Hematopoietic multipotent progenitor cell (in vitro differentiated cells): ENCODE measurements at places on chromosomes 3 and 15.

GRCh38 chr15:36766449-36766848 is 187.0 kb downstream of the CDIN1 start:
- no peak for DNase-seq

DNA sequence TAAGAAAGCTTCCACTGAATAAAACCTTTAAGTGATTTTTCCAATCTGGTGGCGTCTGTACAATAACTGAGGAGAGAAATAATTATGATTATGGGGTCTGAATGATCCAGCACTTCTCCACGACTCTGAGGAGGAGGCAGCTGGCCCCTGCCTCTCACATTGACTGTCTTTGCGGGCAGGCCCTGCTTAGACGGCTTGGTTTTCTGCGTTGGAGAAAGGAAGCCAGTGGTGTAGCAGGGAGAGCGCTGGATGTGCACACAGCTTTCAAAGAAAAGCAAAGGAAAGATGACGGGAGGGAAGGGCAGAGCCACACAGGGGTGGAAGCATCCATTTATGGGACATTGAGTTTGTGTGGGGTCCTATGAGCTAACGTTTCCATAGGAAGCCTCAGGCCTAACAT is 62.5 kb downstream of the MGLL start:
- DNase-seq: no peak

DNA sequence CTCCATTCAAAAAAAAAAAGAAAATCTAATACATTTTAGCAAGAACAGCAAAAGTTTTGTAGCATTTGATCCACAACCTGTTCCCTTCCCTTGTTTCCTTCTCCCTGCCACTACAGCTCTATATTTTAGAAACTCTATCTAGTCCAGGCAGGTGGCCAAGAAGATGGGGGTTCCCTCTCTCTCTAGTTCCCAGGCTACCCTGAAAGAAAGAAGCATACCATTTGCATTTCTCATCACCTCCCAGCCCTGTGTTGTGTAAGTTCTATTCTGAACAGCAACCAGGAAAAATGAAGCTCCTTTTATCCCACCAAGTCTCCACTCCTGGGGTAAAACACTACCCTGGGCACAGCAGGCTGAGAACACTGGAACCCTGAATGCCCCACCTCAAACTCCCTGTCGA is 100.0 kb downstream of the PCCB start:
- no peak for DNase-seq

DNA sequence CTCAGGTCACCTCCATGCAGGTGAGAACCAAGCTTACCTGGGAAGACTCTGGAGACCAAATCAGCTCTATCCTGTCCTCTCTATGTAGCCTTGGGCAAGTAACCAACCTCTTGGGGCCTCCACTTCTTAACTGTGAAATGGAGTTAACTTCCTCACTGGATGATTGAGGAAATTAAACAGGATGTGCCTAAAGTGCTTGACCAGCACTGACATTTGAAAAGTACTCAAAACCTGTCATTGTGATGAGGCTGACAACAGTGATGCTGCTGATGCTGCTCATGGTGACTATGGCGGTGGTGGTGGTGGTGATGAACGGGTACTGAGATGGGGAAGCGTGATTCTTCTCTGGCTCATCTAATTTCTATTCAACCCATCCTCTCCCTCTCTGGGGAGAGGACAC is 22.3 kb downstream of the VIPR1 start:
- DNase-seq: no peak

GRCh38 chr3:37668818-37669610 is 192.7 kb upstream of the CTDSPL start:
- no peak for DNase-seq

- DNase-seq: peak; percentile 11
These were observed 749 bp downstream of the SRGAP3 start for GRCh38 chr3:9248522-9249271.

- DNase-seq: no peak
These were observed 212.4 kb downstream of the OPA1 start for GRCh38 chr3:193805448-193805847.

DNA sequence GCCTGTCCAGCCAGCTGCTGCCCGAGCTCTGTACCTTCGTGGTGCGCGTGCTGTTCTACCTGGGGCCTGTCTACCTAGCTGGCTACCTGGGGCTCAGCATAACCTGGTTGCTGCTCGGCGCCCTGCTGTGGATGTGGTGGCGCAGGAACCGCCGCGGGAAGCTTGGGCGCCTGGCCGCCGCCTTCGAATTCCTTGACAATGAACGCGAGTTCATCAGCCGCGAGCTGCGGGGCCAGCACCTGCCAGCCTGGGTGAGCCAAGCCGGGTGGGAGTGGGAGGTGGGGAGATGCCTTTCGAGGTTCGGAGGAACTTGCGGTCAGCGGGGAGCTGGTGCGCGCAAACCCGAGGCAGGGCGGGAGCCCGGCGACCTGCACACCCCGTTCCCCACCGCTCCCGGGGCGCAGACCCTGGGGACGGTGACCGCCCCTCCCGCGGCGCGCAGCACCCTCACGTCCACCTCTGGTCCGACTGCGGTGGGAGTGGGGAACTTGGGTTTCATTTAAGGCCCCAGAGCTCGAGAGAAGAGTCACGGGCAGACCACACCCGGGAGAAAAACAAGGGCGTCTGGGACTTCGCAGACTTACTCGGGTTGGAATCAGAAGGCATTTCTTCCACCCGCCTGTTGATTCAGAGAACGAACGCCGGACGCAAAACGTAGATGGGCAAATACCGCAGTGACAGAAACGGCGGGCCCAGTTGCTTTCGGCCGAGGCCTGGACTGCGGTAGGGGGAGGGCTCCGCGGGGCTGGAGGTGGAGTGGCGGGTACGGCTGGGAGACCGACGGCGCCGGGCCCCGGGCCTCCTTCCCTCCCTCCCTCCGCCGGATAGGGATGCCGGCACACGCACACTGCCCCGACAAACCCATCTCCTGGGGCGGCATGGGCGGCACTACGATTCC is 708 bp downstream of the ESYT3 start:
- no peak for DNase-seq

GRCh38 chr3:185727873-185728272 is 97.0 kb downstream of the IGF2BP2 start:
- no peak for DNase-seq

- DNase-seq: no peak
These were observed 17.0 kb downstream of the PLCH1 start for GRCh38 chr3:155727836-155728235.

- DNase-seq: no peak
These were observed 196.4 kb downstream of the RPLP1 start for GRCh38 chr15:69648775-69649735.

GRCh38 chr3:100155128-100155527 is 40.8 kb upstream of the FILIP1L start:
- no peak for DNase-seq

- DNase-seq: no peak
These were observed 69.3 kb upstream of the CBLB start for GRCh38 chr3:105938101-105938500.

GRCh38 chr3:66276705-66277274 is 56.0 kb downstream of the SLC25A26 start:
- peak; percentile 52 for DNase-seq

DNA sequence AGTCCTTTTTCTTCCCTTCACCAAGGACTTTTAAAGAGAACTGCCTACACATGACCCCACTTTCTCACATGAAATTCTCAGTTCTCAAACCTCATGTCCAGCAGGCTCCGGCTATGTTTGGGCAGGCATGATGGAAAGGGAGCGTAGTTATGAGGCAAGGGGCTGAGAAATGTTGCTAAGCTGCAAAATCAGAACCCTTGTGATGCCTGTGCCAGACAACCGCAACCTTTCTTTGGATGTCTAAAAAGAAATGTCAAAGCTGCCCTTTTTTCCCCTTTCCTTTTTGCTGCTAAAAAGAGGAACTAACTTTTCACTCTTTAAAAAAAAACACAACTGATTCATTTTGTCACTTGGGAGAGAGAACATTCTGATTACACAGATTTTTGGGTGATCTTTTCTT is 19.2 kb downstream of the GNB4 start:
- peak; percentile 88 for DNase-seq

DNA sequence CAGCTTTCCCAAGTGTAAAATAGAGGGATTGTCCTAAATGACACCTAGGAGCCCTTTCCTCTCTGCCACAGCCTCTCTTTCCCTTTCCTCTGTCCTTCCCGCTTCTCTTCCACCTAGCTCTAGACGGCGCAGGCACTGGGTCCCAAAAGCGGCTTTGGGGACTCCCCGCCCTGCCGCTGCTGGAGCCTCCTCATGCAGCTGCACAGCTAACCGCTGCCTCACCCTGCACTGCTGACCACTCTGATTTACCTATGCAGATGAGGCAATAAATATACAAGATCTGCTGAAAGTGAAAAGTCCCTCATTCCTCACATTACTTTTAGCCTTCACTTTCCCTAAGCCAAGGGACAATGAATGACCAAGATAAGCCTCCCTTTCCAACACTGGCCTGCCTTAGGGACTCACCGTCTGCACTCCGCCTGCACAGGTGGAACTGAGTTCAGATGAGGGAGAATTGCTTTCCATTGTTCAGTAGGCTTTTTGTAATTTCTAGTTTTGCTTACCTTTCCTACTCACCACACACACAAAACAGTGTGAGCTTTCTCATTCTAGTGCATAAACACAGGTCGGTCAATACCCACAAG is 197.5 kb upstream of the BCL6 start:
- DNase-seq: no peak

- no peak for DNase-seq
These were observed 114.3 kb downstream of the STAC start for GRCh38 chr3:36494461-36495109.

- DNase-seq: peak; percentile 75
These were observed 189.6 kb downstream of the ARRDC4 start for GRCh38 chr15:98150084-98150483.

DNA sequence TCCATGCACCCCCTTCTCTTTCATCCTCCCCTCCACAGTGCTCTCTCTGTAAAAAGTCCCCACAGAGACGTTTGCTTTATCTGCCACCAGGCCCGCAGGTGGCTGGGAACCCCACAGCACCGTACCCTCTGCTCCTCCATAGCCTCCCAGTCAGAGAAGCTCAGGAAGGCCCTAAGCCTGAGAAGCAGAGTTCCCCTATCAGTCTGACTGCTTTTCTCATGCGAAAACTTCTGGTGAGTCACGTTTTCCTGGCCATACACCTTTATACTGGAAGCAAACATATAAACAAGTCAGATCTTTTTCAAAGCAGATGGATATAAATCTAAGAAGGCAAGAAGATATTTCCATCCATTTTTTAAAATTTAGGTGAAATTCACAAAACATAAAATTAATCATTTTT is 51.5 kb upstream of the MEF2A start:
- DNase-seq: no peak

DNA sequence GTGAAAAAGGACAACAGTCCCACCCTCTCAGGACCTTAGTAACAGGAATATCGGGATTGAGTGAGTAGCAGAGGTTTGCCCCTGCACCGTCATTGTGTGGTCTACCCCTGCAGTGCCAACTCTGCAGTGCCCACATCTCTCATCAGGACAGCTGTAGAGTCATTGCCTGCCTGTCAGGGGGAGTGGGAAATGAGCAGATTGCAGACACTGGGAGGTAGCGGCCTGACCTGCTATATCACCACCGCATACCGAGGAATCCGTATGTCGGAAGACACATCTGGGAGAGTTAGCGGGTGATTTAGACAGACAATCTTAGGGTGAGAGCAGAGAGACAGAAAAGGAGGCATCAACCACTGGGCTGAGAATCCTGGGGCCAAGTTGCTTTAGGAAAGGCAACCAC is 218.1 kb downstream of the EPHB1 start:
- DNase-seq: no peak

GRCh38 chr3:132843851-132844553 is 121.8 kb upstream of the NPHP3 start:
- DNase-seq: no peak

GRCh38 chr3:105826778-105827634 is 41.8 kb downstream of the CBLB start:
- no peak for DNase-seq

GRCh38 chr3:18127174-18127858 is 297.8 kb downstream of the SATB1 start:
- peak; percentile 76 for DNase-seq

- DNase-seq: no peak
These were observed 8.1 kb downstream of the CISH start for GRCh38 chr3:50603261-50604109.

- DNase-seq: no peak
These were observed 18.6 kb downstream of the SSUH2 start for GRCh38 chr3:8625991-8626390.

DNA sequence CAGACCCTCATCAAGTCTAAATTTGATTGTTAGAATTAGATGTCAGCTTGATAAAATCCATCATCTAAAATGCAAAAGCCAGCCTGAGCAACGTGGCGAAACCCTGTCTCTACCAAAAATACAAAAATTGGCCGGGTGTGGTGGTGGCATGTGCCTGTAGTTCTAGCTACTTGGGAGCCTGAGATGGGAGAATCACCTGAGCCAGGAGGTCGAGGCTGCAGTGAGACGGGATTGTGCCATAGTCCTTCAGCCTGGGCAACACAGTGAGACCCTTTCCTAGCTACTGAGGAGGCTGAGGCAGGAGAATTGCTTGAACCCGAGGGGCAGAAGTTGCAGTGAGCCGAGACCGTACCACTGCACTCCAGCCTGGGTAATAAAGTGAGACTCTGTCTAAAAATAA is 69.5 kb downstream of the MYO1E start:
- DNase-seq: no peak

- no peak for DNase-seq
These were observed 9.3 kb downstream of the PXYLP1 start for GRCh38 chr3:141240687-141241615.

DNA sequence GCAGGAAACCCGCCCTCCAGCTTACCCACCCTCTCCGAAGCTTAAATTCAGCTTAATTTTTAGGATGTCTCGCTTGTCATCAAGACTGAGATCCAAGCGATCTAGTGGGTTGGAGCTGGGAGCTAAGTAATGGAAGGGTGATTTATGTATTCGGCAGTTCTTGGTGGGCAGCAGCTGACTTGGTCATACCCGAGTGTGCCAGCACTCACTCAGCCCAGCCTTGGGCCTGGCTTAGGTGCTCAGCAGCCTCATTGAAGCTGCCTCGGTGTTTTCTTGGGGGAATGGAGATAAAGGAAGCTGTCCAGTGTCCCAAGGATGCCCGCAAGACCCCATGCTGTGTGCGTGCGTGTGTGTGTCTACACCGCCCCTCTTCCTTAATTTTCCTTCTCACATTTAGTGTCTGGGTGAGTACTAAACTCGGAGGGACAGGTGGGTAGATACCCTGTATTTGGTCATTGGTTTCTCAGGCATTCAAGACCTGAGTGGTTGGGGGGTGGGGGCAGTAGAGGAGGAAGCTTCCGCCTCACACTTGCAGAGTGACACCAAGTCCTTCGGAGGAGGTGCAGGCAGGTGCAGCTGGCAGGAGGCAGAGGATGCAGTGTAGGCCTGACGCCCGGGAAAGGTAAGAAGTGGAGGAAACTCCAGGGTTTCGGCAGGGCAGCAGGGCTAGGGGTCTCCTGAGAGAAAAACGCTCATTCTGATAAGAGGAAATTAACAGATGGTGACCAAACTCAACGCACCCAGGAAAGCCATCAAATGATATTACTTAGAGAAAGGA is 92.8 kb downstream of the PCSK6 start:
- DNase-seq: no peak
